ENCODE measurements at places on chromosomes 13 and 19.

DNA sequence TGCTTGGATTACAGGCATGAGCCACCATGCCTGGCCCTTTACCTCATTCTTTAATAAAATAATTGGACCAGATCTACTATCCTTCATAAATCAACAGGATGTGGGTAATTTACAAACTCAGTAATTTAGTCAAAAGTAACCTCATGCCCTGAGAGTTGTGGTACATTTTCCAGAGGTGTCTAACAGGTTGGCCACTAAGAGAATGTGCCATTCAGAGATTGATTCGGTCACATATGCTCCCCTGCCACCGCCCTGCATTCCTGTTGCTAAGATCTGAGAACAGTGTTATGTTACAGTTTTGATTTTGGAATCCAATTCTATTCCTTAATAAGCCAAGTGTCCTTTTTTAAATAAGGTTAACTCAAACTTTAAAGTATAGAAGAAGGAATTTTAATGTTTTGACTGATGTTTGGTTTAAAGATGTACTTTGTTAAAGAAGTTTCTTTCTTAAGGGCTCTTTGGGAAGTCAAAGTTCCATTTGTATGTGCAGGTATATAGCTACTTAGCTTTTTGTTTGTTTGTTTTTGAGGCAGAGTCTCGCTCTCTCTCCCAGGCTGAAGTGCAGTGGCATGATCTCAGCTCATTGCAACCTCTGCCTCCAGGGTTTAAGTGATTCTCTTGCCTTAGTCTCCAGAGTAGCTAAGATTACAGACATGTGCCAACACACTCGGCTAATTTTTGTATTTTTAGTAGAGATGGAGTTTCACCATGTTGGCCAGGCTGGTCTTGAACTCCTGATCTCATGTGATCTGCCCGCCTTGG lies 29.2 kb downstream of the PHF11 start:
- DNase-seq: no peak

DNA sequence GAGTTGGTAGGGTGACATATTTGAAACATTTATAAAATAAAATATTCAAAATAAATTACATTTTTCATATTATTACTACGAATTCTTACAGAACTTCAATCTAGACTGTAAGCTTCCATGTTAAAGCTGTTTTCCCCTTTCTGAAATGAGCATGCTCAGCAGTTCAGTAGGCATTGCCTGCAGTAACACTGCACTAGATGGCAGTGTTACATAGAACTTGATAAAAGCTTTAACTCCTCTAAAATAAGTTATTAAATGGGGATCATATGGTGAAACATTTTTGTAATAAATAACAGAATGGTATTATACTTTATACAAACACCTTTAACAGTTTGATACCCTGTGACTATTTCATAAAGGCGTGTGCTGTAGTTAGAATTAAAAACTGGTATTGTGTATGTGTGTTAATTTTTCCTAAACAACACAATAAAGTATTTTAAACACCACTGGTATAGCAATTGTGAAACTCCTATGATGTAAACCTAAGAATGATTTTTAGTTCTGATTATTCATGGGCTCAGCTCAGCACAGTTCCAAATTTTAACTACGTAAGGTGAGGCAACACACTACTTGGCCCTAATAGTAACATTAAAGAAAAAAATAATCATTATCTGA lies 11.6 kb upstream of the GPR18 start:
- no peak for DNase-seq

DNA sequence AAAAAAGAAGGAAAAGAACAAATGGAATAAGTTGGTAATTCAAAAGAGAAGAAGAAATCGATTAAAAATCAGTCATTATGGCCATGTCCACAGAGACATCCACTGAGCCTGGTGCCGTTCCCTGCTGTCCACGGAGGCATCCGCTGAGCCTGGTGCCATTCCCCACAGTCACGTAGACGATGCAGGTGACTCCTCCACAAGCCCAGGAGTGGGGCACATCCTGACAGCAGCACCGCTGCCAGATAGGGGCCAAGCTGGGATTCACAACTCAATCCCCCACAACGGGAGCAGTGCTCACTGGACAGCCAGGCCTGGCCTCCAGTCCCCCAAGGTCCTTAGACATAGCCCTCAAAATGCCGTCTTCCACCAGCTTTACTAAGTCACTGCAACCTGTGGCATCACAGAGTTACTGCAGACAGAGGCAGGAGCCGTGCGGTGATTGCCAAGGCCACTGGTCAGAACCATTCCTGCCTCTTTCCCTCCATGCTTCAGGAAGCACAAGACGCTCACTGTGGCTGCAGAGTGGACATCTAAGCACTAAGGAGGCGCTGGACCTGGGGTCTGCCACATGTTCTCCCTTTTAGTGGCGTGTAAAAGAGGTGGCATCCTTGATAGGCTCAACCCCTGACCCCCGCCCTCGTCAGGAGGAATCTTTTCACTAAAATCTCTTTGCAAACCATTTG lies 131.5 kb upstream of the SPACA7 start:
- DNase-seq: no peak

GRCh38 chr13:21579754-21580316 lies 24.1 kb downstream of the MICU2 start:
- DNase-seq: peak; percentile 48

DNA sequence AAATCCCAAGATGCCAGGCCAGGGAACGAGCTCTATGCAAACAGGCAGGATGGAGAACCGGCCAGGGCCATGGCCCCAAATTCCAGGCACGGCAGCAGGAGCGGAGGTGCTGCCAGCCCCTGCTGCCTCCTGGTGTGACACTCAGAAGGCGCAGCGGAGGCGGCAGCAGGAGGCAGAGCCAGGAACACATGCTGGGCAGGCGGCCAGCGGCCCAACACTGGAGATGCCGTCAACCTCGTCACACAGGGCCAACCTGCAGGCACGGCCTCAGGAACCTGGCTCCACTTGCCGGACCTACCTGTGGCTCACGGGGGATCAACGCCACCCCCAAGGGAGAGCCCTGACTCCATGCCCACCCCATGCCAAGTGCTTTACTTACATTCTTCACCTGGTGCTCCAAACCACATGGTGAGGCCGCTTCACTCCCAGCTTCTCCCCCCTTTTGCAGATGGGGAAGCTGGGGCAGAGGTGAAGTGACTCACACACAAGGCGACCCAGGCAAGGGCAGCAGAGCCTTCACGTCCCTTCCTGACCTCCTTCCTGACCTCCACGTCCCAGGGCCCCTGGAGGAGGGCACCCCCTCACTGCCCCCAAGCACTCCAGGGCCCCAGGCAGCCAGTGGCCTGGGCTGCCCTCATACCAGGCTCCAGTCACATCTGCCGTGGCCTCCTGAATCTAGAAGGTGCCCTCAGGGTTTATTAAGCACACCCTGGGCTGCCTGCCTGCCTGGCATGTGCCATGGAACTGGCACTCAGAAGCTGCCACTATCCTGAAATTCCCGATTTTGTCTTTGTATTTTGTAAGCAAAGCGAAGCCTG lies 43.5 kb downstream of the GGACT start:
- DNase-seq: no peak

DNA sequence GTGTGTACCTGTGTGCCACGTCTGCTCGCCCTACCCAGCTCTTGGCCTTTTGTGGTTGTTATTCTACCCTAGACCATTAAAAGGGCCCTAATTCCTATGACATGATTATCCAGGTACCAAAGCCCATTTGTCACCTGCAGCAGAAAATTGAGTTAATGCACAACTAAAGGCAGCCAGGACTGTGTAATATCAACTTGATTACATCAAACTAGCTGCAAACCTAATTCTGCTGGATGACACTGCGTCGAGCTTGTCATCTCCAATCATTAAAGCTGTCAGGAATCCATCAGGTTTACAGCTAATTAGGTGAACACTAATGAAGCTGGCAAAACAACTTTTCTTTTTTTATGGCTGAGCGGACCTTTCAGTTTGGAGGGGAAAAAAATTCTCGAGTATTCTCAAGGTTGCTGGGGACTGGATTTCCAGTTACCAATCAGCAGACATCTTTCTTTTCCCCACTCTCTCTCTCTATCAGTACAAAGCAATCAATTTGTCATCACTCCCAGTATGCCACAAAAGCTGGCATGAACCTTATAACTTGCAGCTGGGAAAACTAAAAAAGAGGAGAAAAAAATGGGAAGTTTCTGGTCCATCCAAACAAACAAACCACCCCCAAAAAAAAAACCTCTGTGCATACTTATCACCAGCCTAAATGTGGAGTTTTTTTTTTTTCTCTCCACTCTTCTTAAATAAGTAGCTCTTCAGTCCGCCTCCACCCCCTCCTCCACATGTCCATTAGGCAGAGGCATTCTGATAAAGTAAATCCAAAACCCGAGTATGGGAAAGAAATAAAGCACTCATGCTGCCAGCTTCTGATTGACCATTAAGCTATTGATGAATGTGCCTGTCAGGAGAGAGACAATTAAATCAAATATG lies 2.8 kb downstream of the TSHZ3 start:
- DNase-seq: no peak

- DNase-seq: no peak
Measured at GRCh38 chr13:102317593-102317992, 84.3 kb downstream of the FGF14 start.

- no peak for DNase-seq
Measured at GRCh38 chr19:51002542-51003311, 1.3 kb upstream of the KLK8 start.

DNA sequence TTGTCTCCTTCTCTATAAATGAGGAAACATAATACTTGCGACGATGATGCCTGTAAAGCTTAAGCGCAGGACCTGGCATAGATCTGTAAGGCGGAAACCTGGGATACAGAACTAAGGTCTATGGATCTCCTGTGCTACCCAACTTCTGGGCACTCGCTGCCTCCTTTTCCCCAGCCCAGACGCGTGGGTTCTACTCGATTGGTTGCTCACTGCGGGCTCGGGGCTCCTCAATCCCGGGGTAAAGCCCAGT lies 615 bp upstream of the PSMC4 start:
- DNase-seq: no peak

GRCh38 chr13:112838038-112838841 lies 130.8 kb upstream of the MCF2L start:
- DNase-seq: no peak

GRCh38 chr13:43077906-43078305 lies 54.5 kb downstream of the DNAJC15 start:
- no peak for DNase-seq

GRCh38 chr13:46596466-46596865 lies 43.5 kb downstream of the LRCH1 start:
- DNase-seq: no peak

- no peak for DNase-seq
Measured at GRCh38 chr13:49759503-49759902, 33.0 kb downstream of the KPNA3 start.

- no peak for DNase-seq
Measured at GRCh38 chr19:40687525-40688016, 2.9 kb downstream of the NUMBL start.

DNA sequence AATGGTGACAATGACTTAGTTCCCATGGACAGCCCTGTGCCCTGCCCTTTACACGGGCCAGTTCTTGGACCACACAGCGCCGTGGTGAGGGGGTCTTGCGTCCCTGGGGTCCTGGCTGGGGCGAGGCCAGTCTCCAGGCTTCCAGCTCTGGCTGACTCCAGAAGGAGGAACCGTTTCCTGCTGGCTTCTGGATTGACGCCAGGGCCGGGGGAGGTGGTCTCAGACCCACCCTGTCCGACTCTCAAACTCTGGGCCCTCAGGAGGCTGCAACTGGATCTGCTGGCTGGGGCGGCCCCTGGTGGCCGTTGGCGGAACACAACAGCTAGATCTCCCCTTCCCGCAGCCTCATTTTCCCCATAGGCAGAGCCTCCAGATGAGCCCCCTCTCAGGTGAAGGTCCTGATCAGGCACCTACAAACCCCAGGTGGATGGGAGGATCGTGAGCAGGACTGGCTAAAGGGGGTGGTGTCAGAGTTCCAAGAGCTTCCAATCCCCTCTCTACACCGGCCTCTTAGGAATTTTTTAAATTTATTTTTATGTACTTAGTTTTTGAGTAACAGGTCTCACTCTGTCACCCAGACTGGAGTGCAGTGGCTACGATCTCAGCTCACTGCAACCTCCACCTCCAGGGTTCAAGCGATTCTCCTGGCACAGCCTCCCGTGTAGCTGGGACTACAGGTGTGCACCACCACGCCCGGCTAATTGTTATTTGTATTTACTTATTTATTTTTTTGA lies 8.0 kb downstream of the CCDC194 start:
- peak; percentile 19 for DNase-seq

GRCh38 chr13:74647991-74648390 lies 513.8 kb upstream of the KLF12 start:
- DNase-seq: no peak

GRCh38 chr19:577439-578392 lies 5.3 kb downstream of the BSG start:
- DNase-seq: no peak

- DNase-seq: no peak
Measured at GRCh38 chr19:55320844-55321419, 4.2 kb downstream of the TMEM150B start.

DNA sequence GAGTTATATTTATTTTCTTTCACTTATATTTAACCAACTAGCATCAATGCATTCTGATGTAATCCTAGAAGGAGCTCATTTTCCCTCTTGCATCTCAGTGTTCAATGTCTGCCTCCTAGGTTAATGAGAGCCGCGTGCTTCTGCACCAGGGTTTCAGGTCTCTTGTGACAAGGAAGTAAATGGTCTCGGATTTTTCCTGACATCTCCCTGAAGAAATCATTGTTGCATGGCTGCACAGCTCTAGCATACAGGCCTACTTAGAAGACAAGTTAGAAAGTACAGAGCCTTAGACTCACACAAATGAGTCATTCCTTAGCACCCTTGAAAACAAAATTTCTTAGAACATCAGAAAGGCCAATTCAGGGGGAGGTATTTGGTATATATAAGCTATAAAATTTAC lies 57.2 kb upstream of the KLF12 start:
- DNase-seq: no peak

DNA sequence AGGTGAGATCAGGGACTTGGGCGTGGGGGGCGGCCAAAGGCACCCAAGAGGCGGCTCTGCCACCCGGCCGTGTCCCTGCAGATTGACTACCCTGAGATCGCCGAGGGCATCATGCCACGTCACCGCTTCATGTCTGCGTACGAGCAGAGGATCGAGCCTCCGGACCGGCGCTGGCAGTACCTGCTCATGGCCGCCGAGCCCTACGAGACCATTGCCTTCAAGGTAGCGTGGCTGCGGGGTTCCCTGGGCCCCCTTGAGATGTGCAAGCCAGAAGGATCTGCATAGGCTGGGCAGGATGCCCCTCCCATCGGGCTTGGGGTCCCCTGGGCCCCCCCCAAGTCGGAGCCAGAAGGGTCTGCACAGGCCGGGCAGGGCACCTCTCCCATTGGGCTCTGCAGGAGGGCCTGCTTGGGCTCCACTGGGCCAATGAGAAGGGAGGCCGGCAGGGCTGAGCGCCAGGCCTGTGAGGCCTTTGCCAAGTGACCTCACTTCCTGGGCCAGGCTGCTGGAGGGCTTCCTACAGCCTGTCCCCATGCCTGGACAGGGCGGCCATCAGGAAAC lies 2.2 kb upstream of the AMH start:
- no peak for DNase-seq

DNA sequence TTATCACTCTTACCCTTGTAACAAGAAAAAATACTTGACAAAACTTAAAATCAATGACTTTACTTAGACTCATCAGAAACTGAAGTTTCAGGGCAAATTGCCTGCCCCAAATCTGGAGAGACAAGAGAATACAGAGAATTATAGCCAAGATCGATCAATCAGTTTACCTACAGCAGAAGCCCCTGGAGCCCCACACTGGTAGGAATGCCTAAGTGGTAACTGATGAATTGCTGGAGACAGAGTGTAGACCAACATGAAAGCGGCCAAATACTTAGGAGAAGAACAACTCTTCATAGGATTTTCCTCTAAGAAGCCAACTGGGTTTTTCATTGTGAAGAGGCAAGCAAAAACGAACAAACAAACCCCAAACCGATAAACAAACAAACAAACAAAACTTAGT lies 1430.0 kb downstream of the EFNB2 start:
- DNase-seq: no peak

- DNase-seq: peak; percentile 82
Measured at GRCh38 chr19:11355160-11356073, at the start of gene PLPPR2. Gene PLPPR2 (plus strand): TSS chr19:11355432. CDS start chr19:11357674, 2,242 bp downstream.

All from bone marrow (tissue), 2 donors.